ENCODE measurements at places on chromosomes 11 and 22.

DNA sequence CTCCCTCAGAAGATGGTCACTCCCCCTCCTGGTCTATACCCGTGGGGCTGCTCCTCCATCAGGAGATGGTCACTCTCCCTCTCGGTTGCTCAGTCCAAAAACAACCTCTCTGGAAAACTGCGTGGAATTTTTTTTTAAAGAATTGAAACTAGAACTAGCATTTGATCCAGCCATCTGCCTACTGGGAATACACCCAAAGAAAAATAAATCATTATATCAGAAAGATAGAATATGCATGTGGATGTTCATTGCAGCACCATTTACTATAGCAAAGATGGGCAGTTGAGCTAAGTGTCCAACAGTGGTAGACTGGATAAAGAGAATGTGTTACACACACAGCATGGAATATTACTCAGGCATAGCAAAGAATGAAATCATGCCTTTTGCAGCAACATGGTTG is 75.7 kb upstream of the B3GAT1 start:
- no peak for DNase-seq

GRCh38 chr11:65224930-65225278 is 36.9 kb upstream of the POLA2 start:
- no peak for DNase-seq

GRCh38 chr11:5277807-5278382 is 8.2 kb upstream of the HBE1 start:
- no peak for DNase-seq

GRCh38 chr22:40425082-40425481 is 54.7 kb downstream of the SGSM3 start:
- DNase-seq = no peak

- no peak for DNase-seq
These were observed 33.4 kb downstream of the MRTFA start for GRCh38 chr22:40603088-40603605.

DNA sequence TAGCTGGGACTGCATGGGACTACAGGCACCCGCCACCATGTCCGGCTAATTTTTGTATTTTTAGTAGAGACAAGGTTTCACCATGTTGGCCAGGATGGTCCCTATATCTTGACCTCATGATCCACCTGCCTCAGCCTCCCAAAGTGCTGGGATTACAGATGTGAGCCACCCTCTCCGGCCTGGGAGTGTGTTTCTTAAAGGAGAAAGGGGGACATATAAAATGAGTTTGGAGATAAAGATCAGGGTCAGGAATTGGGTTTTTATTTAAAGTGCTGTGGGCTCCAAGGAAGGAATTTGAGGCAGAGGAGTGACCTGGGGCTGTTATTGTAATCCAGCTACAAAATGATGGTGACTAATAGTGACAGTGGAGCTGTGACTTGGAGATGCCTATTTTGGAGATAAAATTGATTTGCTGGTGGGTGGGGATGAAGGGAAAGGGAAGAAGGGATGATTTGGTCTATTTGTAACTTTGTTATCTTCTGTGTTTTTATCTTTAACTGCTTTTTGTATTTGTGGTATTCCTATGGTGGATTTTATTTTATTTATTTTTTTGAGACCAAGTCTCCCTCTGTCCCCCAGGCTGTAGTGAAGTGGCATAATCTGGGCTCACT is 5.0 kb downstream of the CRKL start:
- DNase-seq = no peak

DNA sequence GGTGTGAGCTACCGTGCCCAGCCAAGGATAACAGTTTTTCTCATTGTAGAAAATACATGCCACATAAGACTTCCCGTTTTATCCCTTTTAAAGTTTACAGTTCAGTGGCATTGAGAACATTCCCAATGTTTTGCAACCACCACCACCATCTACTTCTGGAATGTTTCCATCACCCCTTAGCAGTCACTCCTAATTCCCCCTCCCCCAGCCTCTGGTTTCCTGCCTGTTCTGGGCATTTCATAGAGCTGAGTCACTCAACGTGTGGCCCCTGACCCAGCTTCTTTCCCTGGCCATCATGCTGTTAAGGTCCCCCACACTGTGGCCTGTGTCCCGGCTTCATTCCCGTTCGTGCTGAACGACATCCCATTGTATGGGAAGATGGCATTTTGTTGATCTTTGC is 30.7 kb downstream of the FGF4 start:
- DNase-seq = no peak

DNA sequence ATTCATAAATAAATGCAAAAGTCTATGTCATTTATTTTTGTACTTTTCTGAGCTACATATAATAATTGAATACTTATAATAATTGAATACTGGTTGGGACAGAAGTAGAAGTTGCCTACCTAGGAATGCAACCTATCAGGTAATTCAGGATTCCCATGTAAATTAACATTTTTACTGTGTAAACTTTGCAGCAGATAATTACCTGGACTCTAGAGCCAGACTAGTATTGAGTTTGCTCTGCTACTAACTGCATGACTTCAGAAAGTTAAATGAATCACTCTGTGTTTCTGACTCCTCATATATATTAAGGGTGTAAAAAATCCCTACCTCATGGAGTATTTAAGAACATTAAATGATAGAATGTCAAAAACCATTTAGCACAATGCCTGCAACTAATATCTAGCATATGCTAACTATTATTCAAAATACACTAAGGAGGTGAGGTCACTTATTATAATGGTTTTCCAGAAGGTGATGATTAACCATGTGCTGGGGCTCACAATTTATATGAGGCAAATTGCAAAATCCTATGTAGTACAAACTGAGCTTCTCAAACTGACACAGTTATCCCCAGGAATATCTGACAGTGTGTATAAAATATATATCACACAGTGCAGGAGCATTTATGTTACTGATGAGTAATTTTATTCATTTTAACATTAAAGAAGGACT is 138.1 kb upstream of the ANO3 start:
- no peak for DNase-seq
